Neuronal stem cell (in vitro differentiated cells): ENCODE measurements at places on chromosomes 13 and 19.

GRCh38 chr13:55991666-55992065 lies 1149.1 kb upstream of the PRR20A start:
- no peaks in the 10 kb centered on the region for H3K36me3 ChIP-seq
- no peak for DNase-seq
- H3K4me1 ChIP-seq = no peaks in the 10 kb centered on the region
- H3K4me3 ChIP-seq = no peak overlapping the region

DNA sequence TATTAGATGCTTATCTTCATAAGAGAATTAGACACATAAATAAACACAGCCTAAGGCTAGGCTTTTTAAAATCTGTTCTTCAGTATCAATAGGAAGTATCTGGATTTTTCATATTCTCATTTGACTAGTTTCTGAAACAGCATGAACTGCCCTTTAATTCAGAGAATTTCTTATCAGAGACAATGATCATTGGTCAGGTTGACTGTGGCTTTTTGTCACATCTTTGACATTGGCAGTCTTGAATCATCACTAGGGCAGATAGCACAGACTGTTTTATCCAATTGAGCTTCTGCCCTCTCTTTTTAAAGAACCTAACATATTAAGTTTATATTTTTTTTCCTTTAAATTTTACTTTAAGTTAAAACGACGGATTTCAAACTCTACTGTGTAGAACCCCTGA lies 59.6 kb downstream of the DPY19L3 start:
- H3K4me3 ChIP-seq = no peak overlapping the region
- peaks cover 94% of the 10 kb centered on the region for H3K36me3 ChIP-seq
- no peaks in the 10 kb centered on the region for H3K4me1 ChIP-seq

- no peak overlapping the region for H3K4me3 ChIP-seq
- H3K27me3 ChIP-seq = no peaks in the 10 kb centered on the region
- no peaks in the 10 kb centered on the region for H3K4me1 ChIP-seq
- H3K36me3 ChIP-seq = no peaks in the 10 kb centered on the region
- DNase-seq = no peak
These were observed 48.9 kb downstream of the CDADC1 start for GRCh38 chr13:49296659-49297058.

DNA sequence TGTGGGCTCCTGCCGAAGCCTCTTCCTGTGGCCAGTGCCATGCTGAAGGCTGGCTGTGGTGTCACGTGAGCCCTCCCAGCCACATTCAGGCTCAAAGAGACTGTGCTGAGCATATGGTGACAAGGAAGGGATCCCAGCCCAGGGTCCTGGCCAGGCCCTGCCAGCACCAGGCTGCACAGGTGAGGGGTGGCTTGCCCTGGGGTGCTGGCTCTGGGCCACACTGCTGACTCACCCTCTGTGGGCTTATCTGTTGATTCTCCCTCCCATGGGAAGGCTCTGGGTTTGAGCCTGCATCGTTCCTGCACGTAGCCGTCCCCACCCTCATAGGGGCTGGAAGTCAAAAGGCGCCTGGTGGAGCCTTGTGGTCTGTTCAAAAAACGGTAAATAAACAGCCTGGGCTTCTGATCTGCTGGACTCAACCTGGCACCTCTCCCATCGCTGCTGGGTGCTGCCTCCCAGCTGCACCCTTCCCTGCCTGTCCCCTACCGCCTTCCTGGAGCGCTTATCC lies 31.1 kb downstream of the DNM2 start:
- no peak overlapping the region for H3K27ac ChIP-seq
- H3K4me1 ChIP-seq = no peaks in the 10 kb centered on the region
- no peak overlapping the region for H3K4me3 ChIP-seq
- DNase-seq = no peak
- H3K36me3 ChIP-seq = no peaks in the 10 kb centered on the region

GRCh38 chr13:18212873-18213272 lies 968.8 kb downstream of the TUBA3C start:
- H3K4me1 ChIP-seq = no peaks in the 10 kb centered on the region
- no peaks in the 10 kb centered on the region for H3K36me3 ChIP-seq
- DNase-seq = peak; percentile 32
- H3K27ac ChIP-seq = no peak overlapping the region
- no peaks in the 10 kb centered on the region for H3K27me3 ChIP-seq

DNA sequence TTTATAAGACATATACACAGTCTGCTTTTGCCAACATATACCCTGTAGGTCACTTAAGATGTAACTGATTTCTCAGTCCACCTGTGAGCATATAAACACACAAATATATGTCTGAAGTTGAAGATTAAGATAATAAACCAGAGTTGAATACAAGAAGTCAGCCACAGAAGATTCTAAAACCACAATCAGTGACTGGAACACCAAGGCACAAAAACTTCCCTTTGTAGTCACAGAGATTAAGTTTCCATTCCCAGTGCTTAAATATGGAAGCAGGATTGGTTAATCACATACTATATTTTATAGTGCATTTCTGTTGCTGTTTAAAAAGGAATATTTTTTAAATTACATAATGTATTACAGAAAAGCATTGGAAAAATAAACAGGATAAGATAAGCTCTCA lies 39.9 kb downstream of the MTMR6 start:
- no peaks in the 10 kb centered on the region for H3K4me1 ChIP-seq
- no peaks in the 10 kb centered on the region for H3K27me3 ChIP-seq
- H3K36me3 ChIP-seq = no peaks in the 10 kb centered on the region
- no peak overlapping the region for H3K27ac ChIP-seq
- H3K4me3 ChIP-seq = no peak overlapping the region

DNA sequence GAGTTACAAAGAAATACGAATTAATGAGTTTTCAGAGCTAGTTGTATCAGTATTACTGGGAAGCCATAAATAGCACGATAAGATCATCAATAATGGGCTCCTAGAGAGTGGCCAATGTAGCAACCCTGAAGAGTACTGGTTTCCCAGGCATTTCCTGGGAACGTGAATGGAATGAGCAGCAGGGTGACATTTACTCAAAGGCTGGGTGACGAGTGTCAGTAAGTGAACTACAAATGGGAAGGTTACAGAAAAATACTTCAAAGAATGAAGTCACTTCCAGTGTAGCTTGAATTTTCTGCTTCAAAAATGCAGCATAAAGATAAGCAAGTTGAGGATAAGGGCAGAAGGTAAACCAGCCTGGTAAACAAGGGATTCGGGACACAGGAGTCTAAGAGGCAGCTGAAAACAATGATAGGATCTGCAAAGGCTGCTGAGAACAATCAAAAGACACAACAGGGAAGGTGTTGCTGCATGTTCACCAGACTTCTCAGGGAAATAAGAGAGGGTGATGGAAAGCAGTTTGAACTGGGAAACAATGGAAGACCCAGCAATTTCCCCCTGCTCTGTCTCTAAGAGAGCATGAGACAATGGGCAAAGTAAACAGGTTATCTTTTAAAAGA lies 48.6 kb upstream of the POSTN start:
- H3K4me1 ChIP-seq = peaks cover 22% of the 10 kb centered on the region
- peak overlapping the region; percentile 6 for H3K4me3 ChIP-seq
- peak overlapping the region; percentile 79 for H3K27ac ChIP-seq
- H3K36me3 ChIP-seq = no peaks in the 10 kb centered on the region

DNA sequence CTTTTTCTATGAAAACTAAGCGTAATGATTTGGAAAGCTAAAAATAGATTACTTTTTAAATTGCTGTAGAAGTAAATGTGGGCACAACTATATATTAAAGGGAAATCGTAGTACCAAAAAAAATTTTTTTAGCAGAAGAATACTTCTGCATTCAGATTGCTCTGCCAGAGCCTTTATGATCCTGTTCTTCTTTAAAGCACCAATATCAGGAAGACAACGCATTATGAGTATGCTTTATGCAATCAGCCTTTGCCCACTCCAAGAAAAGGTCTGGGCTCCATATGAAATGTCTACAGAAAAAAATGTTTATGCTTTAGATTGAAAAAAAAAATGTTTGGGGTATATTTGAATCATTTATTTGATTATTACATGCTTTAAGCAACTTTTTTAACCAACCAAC lies 137.4 kb downstream of the DIAPH3 start:
- no peak for DNase-seq
- H3K4me3 ChIP-seq = no peak overlapping the region
- H3K27me3 ChIP-seq = no peaks in the 10 kb centered on the region
- no peak overlapping the region for H3K27ac ChIP-seq

DNA sequence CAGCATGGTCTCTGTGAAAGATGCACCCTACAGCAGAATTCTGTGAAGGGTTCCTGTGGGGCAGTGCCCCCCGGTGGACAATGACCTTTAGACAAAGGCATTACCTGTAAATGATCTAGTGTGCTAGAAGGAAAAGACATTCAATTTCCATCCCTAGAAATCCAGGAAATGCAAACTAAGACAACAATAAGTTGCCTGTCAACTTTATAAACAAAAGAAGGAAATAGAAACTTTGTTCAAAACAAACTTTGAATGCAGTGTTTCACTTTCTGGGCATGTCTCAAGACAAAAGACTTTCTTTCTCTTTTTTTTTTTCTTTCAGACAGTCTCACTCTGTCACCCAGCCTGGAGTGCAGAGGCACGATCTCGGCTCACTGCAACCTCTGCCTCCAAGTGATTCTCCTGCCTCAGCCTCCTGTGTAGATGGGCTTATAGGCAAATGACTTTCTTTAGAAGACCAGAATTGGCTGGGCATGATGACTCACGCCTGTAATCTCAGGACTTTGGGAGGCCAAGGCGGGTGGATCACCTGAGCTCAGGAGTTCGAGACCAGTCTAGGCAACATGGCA lies 15.5 kb downstream of the TEX101 start:
- no peaks in the 10 kb centered on the region for H3K27me3 ChIP-seq
- no peaks in the 10 kb centered on the region for H3K4me1 ChIP-seq
- DNase-seq = no peak

DNA sequence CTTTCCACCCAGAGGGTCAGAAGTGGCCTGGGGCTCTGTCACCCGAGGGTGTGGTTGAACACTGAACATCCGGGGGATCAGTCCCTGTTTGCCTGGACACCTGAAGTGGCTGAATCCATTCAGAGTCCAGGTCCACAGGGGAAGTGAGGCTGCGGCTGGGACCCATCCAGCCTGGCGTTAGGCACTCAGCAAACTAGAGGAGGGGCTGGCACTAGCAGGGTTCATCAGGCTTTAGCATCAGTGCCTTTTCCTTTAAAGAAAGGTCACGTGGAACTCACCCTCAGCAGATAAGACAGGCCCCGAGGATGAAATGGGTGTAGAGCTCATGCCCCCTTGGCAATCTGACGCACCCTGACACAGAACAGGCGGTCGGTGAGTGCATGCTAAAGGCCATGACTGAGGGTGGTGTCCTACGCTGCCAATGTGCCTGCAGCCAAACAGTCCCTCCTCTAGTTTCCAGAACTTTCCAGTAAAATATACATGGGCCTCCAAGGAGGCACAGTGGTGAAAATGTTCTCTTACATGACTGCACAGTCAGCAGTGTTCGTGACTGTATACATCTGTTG lies 72.4 kb upstream of the ARHGEF7 start:
- H3K27me3 ChIP-seq = peaks cover 15% of the 10 kb centered on the region
- H3K36me3 ChIP-seq = peaks cover 4% of the 10 kb centered on the region
- H3K4me1 ChIP-seq = no peaks in the 10 kb centered on the region
- DNase-seq = no peak

- no peak within 1 kb of the TSS for H3K27ac ChIP-seq
- peak within 1 kb of the TSS; percentile 26 for H3K4me3 ChIP-seq
- DNase-seq = peak; percentile 86
- peaks cover 6% of the 10 kb centered on the region for H3K4me1 ChIP-seq
These were observed at the start of gene KANK3 for GRCh38 chr19:8342684-8343482. KANK3 (minus strand) TSS chr19:8343262; CDS start chr19:8337828, 5,434 bp downstream.

DNA sequence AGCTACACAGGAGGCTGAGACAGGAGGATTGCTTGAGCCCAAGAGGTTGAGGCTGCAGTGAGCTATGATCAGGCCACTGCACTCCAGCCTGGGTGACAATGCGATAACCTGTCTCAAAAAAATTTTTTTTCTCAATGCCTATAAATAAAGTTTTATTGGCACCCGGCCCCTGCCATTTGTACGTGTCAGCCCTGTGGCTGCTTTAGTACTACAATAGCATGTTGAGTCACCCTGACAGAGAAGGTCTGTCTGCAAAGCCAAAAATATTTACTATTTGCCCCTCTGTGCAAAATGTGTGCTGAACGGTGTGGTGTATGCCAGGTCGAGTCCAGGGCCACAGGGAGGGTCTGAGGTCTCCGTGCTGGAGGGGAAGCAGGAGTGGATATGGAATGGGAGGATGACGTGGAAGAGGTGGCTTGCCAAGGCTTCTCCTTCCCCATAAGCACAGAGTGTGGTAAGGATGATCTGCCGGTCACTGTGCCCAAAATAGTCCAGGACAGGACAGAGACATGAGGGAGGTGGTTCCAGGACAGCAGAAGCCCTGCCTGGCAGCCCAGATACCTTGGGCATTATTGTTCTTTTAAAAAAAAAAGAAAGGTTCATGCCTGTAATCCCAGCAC lies 10.0 kb downstream of the NMRK2 start:
- no peaks in the 10 kb centered on the region for H3K4me1 ChIP-seq
- H3K27ac ChIP-seq = no peak overlapping the region
- no peak for DNase-seq
- H3K4me3 ChIP-seq = no peak overlapping the region
